SW480 (cell line): ENCODE measurements at places on chromosomes 11 and 22.

DNA sequence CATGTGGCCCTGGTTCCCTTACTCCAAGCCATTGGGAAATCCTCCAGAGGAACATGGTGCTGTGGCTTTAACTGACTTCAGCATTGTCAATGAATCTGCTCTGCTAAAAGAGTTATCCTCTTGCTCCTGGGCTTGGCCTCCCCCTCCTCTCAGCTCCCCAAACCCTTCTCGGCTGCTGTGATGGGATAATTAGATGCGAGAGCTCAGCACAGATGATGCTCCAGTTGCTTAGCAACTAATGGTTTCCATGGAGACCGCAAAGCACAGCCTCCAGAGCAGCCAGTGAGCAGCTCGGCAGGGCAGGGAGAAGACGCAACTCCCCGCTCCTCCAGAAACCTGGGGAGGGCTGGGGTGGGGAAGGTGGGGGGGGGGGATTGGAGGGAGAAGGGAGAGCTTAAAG, 2.8 kb upstream of the UPK2 start:
- no peak for DNase-seq

GRCh38 chr22:39546889-39547586, 14.5 kb upstream of the RPS19BP1 start:
- DNase-seq, result no peak

GRCh38 chr11:80838153-80838552, 1397.3 kb upstream of the TENM4 start:
- DNase-seq, result no peak

GRCh38 chr11:95003716-95004115, 21.3 kb upstream of the KDM4E start:
- DNase-seq, result no peak

GRCh38 chr11:82724026-82724425, 9.6 kb downstream of the FAM181B start:
- DNase-seq, result no peak

DNA sequence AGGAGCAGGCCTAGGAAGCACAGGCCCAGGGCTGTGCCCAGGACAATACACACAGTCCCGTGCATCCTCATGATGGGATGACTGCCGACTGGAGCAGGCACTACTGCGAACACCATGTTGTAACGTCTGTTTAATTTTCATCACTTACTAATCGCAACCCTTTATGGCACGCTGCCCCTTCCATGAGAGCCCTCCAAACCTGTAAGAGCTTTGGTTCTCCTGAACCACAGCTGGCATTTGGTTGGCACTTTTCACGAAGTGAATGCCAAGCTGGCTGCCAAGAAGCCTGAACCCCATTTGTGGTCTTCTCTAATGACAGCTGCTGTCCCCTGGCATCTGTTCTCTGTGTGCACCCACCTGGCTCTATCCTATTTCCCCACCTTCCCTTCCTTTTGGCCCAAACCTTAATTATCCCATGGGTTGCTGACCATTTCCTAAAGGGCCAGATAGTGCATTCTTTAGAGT, 36.5 kb downstream of the APOL1 start:
- DNase-seq, result no peak

- no peak for DNase-seq
Observed at GRCh38 chr11:119028346-119029068, 2.2 kb downstream of the SLC37A4 start.

DNA sequence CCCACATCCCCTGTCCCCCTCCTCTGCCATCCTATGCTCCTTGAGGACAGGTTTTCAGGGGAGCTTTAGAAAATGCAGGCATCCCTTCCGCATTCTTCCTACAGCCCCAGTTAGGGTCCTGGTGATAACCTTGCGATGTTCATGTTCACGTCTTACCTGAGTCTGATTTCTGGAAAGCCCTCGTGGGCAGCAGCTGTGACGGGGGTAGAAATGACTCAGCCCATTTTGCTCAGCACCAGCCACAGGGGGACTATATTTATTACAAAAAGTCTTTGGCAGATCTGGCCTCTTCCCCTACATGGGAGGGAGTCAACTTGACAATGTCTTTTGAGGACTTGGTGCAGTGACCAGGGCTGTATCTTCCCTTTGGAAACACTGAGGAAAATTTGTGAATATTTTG, 12.3 kb downstream of the PKNOX2 start:
- no peak for DNase-seq

GRCh38 chr11:33868647-33869461, 23.0 kb downstream of the LMO2 start:
- DNase-seq, result peak; percentile 33

DNA sequence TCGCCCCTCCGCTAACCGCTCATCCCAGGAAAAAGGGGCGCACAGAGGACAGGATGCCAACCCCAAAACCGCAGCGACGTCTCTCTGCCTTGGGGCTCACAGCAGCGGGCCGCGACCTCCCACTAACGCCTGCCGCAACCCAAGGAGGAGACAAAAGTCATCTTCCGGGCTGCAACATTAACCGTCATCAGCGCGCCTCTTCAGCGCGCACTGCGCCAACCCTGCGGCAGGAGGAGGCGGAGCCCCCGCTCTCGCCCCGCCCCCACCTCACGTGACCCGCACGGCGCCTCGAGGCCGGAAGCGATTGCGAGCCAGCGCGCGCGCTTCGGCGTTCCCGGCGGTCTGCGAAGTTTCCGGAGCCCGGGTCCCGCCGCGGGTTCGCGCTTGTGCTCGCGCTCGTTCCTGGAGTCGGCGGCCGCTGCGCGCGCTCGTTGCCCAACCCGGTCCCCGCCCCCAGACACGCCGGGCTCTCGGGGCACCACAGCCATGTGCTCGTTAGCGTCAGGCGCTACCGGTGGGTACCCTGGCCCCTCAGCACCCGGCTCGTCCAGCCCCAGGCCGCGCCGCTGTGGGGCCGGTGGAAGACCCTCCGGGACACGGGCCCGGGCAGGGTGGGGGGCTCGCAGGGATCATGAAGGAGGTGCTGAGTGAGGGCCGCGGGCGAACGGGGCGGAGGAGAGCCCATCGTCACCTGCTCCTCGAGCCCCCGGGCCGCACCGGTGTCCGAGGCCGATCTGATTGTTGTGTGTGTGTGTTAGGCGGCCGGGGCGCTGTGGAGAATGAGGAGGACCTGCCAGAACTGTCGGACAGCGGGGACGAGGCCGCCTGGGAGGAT, at the start of gene PRMT3:
Gene PRMT3 (plus strand): TSS at position 456 of the 835 bp plus-strand sequence. CDS start 31 bp downstream, at position 487.
- peak; percentile 95 for DNase-seq

- no peak for DNase-seq
Observed at GRCh38 chr22:41563051-41563711, 2.4 kb downstream of the CSDC2 start.

- no peak for DNase-seq
Observed at GRCh38 chr11:78331711-78332110, 85.9 kb downstream of the GAB2 start.

GRCh38 chr11:73157101-73158010, 15.2 kb upstream of the FCHSD2 start:
- no peak for DNase-seq

DNA sequence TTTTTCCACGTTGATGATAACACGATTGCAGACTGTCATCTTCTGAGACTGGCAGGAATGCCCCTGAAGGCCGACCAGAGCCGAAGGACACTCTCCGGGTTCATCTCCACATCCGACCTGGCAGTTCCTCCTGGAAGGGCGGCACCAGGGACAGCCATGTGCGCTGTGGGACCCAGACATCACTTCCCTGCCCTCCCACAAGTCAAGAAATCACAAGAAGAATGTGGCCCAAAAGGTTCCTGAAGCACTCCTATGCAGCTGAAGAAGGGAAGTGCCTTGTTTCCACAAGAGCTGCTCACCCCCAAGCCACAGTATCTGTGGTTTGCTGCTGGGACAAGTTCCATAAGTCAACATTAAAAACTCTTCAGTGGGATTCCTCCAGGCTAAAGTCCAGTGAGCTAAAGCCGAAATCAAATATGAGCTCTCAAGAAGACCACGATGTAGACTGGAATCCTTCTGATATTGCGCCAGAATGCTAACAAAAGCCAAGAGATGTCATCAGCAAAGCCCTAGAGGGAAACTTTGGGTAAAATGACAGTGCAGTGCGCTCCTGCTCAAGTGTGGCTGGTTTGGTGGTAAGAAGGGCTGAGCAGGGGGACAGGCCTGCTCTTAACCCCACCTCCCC, 21.2 kb downstream of the PACSIN2 start:
- DNase-seq, result no peak

DNA sequence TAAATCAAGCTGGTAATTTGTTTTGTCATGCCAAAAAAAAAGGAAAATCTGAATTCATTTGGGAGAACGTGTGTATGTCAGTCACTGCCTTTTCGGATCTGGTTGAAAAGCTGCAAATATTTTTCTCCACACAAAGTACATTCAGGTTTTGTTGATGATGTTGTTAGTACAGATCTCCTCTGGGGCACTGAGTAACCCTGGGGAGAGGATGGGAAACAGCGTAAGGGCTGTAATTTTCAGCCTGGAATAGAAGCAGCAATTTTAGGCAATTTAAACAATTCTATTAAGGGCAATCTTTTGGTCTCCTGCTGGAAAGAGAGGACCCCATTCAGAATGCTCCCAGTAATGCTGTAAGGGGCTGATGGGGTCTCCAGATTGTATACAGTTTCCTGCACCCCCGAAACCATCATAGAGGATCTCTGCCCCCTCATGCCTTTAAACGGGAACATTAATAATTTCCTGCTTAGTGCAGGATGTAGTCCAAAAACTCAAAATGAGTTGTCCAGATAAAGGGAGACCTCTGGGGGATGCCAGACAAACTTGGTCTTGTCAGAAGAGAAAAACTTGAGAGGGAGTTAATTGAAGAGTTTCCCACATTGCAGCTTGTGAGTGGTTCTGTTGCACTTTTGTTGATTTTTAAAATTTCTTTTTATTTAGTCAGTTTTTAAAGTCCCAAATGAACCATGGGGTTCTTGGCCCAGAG, 132.3 kb downstream of the COMMD9 start:
- DNase-seq, result no peak

- DNase-seq, result no peak
Observed at GRCh38 chr11:112735470-112735869, 225.8 kb upstream of the NCAM1 start.

GRCh38 chr11:133078591-133079404, 453.5 kb downstream of the OPCML start:
- DNase-seq, result peak; percentile 41

- DNase-seq, result peak; percentile 95
Observed at GRCh38 chr22:46754110-46754799, 8.2 kb upstream of the TBC1D22A start.

DNA sequence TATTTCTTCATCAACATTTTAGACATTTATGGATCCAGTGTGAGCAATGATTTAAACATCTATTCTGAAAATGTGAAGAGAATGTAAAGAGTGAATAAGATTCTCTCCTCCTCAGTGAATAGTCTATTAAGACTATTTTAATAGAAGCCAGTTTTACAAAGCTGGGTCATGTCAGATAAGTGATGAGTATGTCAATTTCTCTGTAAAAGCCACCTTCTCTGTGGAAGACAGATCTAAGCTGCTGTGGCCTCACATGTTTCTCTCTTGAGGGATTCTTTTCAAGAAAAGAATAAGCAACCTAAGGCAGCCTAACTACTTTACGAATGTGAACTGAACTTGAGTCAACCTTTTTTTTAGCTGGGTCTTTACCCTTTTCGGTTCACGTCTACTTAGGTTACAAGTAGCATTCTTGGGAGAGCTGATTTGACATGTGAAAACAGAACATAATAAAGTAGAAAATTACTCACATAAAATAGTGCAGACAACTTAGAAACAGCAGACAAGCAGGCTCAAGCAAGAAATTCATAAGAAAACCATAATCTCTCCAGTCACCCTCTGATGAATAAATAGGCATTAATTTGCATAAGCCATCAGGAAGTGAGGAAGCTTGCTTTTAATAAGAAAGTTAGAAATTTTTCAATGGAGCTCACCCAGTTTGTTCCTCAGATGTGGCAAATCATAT, 9.9 kb downstream of the CTSC start:
- DNase-seq, result no peak

DNA sequence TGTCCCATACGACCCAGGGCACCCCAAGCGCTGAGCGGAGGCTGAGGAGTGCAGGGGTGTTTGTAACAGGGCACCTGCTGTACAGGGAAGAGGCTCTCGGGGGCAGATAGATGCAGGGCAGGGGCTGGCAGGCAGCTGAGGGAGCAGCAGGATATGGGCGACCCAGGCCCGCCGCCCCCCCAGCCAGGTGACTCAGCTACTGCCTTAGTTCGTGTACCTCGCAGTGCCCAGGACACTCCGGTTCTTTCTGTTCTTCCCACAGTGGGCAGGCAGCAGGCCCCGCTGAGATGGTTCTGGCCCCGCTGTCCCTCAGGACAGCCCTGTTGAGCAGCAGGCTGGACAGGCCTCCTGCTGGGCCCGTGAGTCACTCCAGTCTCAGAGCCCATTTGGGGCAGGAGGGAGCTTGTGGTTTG, 16.2 kb downstream of the PHLDA2 start:
- DNase-seq, result no peak

DNA sequence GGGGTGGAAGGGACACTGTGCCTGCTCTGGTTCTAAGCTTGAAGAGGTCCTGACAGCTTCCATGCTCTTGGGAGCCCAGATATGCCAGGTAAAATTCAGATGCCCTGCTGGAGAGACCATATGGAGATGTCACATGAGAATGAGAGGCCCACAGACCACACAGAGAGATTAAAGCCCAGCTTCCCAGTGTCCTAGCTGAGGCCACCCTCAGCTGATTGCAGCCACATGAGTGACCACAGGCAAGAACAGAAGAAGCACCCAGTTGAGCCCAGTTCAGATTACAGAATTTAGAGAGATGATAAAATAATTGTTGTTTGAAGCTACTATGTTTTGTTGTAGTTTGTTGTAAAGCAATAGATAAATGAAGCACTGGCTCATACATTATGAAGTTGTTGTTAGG, 14.4 kb upstream of the PVALB start:
- peak; percentile 26 for DNase-seq

GRCh38 chr11:122681070-122681469, 25.5 kb downstream of the UBASH3B start:
- DNase-seq, result no peak

DNA sequence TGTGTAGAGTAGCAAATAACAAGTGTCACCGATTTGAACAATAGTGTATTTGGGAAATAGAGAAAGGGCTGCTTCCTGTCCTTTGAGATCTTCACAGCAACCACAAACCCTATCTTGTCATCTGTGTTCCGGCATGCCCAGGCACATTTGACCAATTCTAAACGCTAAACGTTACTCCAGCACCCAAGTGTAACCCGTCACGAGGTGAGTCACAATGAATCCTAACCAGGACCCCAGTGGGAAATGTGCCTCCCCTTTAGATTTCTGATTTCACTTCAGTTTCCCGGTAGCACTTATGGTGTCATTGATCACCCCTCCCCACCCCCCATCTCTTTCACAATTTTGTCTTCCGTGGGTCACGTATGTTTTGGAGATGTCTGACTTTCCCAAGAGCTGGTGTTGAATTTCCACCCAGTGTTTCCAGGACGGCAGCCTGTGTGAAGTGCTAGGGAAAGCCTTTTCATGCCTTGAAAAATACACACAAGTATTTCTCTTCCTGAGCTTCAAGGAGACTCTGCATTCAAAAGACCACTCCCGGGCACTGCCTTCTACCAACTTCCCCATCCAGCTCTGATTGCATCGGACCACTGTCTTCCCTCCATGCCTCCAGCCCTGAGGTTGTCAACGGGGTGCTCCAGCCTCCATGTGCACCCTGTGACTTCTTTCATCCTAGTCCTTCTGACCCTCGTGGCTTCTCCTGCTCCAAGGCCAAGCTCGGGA, 10.5 kb upstream of the C11orf24 start:
- DNase-seq, result peak; percentile 59

- no peak for DNase-seq
Observed at GRCh38 chr11:77596626-77597025, 6.9 kb downstream of the AQP11 start.

- DNase-seq, result no peak
Observed at GRCh38 chr11:128931066-128931465, 11.6 kb downstream of the TP53AIP1 start.

- DNase-seq, result no peak
Observed at GRCh38 chr11:127678631-127679030, 678.1 kb upstream of the KIRREL3 start.

- no peak for DNase-seq
Observed at GRCh38 chr11:73281201-73281741, 9.1 kb downstream of the P2RY6 start.
